ENCODE measurements at places on chromosomes 16 and 17. TPM values are rescaled to one million over a fixed set of nuclear protein-coding genes. Genes with fewer than 3 reads are reported as not detected.

SLC2A4 gene
- total RNA-seq, result 1.3 TPM

- H3K27ac ChIP-seq, result no peak overlapping the region
- no peaks in the 10 kb centered on the region for H3K36me3 ChIP-seq
- DNase-seq, result no peak
- H3K4me3 ChIP-seq, result no peak overlapping the region
- H3K4me1 ChIP-seq, result no peaks in the 10 kb centered on the region
These were observed 30.2 kb downstream of the OR1D5 start for GRCh38 chr17:3033248-3033640.

- no peaks in the 10 kb centered on the region for H3K27me3 ChIP-seq
- no peak overlapping the region for H3K27ac ChIP-seq
- no peak for DNase-seq
- H3K4me3 ChIP-seq, result no peak overlapping the region
These were observed 12.2 kb downstream of the C16orf95 start for GRCh38 chr16:87304951-87305350.

- DNase-seq, result no peak
- peaks cover 47% of the 10 kb centered on the region for H3K4me1 ChIP-seq
- H3K27ac ChIP-seq, result peak overlapping the region; percentile 97
- peaks cover under 1% of the 10 kb centered on the region for H3K36me3 ChIP-seq
- H3K27me3 ChIP-seq, result no peaks in the 10 kb centered on the region
These were observed 10.4 kb downstream of the GPRC5C start for GRCh38 chr17:74442291-74442669.

GRCh38 chr16:70568601-70569237 is 45.1 kb downstream of the SF3B3 start:
- H3K4me3 ChIP-seq, result no peak overlapping the region
- H3K27me3 ChIP-seq, result no peaks in the 10 kb centered on the region
- no peaks in the 10 kb centered on the region for H3K4me1 ChIP-seq
- DNase-seq, result no peak
- H3K36me3 ChIP-seq, result peaks cover 35% of the 10 kb centered on the region

PLA2G10 gene
- total RNA-seq, result not detected

- no peak for DNase-seq
- H3K36me3 ChIP-seq, result no peaks in the 10 kb centered on the region
- H3K4me3 ChIP-seq, result no peak overlapping the region
- H3K27me3 ChIP-seq, result no peaks in the 10 kb centered on the region
- no peaks in the 10 kb centered on the region for H3K4me1 ChIP-seq
These were observed 59.5 kb upstream of the IRX3 start for GRCh38 chr16:54346041-54346440.

DNAI2 gene
- total RNA-seq, result not detected
